Posterior vena cava (tissue), 2 donors: ENCODE measurements at places on chromosomes 2 and 18. TPM values are rescaled to one million over a fixed set of nuclear protein-coding genes. Genes with fewer than 3 reads are reported as not detected.

Gene TUBA3D
- total RNA-seq: not detected

Gene DNAJC5G
- total RNA-seq: 1.0 TPM

Gene EIF2AK3
- total RNA-seq: 23.7 TPM

Gene SERPINB4
- not detected for total RNA-seq

Gene SKA1
- 0.51 TPM for total RNA-seq
